Stimulated activated CD8-positive, alpha-beta memory T cell treated with anti-CD3 and anti-CD28 coated beads, Interleukin-15, amount 100 ng/mL, for 4 hours (primary cell): ENCODE measurements at places on chromosomes 1 and 21.

DNA sequence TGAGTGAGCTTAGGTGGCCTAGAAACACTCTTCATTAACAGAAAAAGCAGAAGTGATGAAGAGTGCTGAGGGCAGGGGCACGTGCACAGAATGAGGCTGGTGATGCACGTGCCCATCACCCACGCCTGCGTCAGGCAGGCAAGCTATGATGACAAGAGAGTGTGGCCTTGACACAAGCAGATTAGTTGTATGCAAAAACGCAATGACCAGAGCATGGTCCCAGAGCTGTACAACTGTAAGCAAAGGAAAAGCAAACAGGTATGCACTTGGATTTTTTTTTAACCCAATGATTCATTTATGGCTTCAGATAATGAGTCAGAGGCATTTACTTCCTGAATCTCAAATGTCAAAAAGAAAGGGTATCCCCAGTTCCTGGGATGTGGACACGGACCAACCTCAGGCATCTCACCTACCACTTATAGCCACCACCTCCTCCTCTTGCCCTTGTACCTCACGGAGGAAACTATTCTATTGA is 9.1 kb upstream of the TMEM61 start:
- no peak for DNase-seq

GRCh38 chr1:46553506-46553905 is 2.1 kb upstream of the KNCN start:
- no peak for DNase-seq

- no peak for DNase-seq
Observed at GRCh38 chr1:204875255-204875654, 4.6 kb downstream of the NFASC start.

DNA sequence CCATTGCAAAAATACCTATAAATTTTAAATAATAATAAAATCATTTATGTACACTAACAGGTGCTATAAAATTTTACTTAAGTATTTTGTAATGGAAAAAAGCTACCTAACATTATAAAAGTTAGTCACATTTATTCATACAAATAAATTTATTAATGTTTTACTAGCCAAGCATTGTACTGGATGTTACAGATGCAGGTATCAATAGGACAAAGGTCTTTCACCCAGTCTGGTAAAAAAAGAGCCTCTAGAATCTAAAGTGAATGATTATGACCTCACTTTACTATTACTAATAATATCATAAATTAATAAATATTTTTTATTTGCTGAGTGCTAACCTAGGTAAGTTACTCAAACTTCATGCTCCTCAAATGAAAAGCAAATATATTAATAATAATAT is 170.6 kb downstream of the KCNT2 start:
- DNase-seq = no peak

DNA sequence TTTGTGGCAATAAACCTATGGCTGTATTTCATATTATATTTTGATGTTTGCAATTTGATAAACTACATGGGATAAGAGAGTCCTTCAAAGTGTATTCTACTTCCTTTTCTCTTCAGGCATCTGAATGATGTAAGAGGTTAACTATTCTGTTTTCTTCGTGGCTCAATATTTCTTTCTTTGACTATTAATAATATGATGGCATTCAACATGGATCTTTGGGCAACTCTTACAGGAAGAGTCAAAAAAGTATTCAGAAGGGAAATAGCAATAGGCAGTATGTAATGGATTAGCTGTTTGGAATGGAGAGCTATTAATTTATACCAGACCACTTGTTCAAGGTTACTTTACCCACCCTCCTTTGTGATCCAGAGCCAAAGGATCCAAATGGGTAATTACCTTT is 74.4 kb downstream of the HMCN1 start:
- DNase-seq = no peak

- DNase-seq = no peak
Observed at GRCh38 chr21:35027563-35028450, 21.3 kb downstream of the RUNX1 start.

- DNase-seq = no peak
Observed at GRCh38 chr1:242086706-242087105, 87.8 kb upstream of the MAP1LC3C start.

DNA sequence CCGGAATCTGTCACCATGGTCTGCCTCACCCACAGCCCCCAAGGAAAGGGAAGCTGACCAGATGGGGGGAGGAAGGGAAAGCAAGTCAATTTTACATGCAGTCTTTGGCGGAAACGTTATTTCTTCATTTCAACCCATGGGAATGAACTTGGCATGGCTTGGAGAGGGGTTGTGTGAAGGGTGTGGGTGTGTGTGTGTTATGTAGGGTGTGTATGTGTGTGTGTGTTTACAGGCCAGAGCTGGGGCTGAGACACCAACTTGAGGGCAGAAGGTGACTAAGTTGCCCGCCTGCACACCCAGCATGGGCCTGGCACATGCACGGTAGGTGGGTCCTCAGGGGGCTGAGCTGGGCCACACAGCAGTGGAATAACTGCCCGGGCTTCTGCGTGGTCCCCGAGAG is 65.2 kb downstream of the MRPL37 start:
- no peak for DNase-seq

- DNase-seq = no peak
Observed at GRCh38 chr1:78223417-78224215, 177.8 kb downstream of the GIPC2 start.

DNA sequence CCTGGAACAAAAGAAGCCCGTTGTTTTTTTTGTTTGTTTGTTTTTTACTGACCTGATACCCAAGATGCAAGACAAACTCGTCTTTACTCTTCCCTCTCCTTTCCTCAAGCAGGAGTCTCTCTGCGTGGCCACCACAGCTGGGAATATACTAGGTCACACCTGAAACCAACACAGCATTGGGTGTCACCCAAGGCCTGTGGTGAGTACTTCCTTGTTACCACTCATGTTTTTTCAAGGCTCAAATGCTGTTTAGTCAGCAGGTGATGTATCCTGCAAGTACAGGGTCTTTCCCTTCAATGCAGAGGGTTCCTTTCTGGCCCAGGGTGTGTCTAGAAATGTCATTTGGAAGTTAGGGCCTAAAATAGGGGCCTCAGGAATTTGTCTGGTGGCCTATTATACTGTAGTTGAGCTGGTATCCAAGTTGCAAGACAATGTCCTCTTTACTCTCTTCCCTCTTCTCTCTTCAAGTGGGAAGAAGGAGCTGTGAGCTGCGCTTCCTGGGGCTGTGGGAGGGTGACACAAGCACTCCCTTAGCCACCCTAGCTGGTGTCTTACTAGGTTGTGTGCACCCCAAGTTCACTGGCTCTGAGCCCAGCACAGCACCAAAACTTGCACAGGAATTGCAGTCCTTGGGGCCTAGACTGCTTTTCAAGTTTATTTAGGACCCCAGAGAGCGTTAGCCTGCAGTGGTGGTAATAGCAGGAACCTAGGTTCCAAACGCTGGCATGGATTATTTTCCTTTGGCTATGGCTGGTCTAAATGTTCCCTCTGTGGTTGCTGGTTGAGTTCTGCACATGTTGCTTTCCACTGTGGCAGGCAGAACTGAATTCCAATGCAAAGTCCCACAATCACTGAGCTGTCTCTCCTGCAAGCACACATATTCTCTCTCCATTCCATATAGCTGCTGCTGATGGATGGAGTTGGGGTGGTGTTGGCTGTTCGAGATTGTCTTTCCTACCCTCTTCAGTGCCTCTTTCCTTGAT is 91.4 kb upstream of the LYPLAL1 start:
- no peak for DNase-seq

DNA sequence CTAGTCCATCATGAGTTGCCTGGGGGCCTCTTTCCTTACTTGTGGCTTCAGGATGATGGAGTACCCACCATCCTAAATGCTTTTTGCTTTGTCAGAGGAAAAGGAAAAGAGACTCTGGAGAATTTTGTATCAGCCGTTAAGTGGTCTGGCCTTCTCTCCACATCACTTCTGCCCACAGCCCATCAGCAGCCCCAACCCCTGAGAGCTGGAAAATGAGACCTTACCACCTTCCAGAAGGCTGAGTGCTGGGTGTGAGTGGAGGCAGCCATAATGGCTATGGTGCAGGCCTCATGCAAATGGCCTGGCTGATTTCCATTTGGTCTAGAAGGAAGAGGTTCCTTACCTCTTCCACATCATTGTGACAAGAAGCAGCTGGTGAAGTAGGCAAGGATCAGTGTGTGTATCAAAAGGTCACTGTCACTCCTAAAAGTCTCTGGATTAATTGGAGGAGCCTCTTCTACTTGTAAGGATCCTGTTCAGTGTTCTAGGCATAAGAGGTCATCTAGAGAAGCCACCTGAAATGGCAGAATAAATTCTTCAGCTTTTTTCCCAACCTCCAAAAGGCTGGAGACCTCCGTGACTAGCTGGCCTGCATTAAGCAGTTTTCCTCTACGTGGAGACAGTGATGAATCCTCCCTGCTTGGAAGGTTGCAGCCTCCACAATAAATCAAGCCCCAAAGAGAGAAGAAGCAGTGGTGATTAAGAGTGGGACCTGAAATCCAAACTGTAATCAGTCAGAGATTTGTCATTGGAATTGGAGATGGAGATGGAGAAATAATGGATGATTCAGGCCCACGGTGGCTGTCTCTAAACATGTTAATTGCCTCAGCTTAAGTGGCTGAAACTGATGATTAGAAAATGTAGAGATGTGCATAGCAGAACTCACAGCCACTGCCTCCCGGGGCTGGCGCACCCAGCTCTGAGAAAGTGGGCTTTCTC is 111.5 kb downstream of the CNIH3 start:
- DNase-seq = no peak

DNA sequence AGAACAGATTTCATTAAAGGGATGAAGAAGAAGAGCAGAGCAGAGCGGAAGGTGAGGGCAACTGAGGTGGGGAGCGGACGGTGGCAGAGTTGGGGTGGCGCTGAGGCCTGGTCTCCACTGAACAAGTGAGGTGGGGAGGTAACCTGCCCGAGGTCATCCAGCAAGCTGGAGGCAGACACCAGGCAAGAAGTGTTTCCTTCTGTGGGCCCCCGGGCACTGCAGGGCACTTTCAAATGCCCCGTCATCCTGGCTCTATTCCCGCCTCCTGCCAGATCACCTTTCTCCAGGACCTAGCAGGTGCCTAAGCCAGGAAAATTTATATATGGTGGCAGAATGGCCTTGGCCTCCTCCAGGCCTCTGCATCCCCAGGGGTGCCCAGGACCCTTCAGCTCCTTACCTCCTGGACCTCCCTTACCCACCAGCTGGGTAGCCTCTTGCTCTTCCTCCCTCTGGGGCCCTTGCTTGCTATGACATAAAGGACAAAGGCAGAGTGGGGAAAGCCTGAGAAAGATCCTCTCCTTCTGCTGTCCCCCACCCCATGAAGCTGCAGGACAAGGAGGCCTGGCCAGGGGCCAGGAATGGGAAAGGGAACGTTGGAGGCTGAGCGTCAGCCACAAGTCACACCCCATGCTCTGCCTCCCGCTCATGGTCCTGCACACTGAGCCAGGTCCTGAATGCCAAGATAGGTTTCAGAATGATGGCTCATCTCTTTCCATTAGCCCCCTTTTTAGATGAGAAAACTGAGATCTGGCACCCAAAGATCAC is 29.0 kb downstream of the VWA5B1 start:
- DNase-seq = no peak

- no peak for DNase-seq
Observed at GRCh38 chr1:99352821-99353220, 88.5 kb downstream of the PLPPR4 start.

DNA sequence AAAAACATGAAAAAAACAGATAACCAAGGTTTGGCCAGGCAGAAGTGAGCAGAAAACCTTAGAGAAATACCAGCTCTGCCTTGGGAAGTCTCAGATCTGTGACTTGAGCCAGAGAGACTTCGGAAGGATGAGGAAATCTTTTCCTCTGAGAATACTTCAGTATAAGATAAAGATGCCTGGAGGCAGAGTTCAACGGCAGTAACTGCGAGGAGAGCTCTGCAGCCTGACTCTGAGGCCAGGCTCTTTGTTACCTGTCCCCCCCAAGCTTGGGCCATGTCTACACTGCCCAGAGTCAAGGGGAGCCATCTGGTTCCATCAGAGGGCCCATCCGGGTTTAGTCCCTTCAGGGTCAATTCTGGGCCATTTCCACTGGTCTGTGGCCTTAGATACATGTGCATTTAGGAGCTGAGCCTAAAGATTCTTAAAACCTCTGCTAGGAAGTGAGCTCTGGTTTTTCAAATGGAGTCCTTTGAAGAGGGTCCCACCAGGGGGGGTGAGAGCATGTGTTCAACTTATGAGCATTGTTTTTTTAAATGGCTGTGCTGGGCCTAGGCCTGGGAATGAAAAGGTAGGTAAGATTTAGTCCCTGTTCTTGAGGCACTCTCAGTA is 8.7 kb downstream of the KIRREL1 start:
- DNase-seq = no peak
